ENCODE measurements at places on chromosomes 2 and 18.

DNA sequence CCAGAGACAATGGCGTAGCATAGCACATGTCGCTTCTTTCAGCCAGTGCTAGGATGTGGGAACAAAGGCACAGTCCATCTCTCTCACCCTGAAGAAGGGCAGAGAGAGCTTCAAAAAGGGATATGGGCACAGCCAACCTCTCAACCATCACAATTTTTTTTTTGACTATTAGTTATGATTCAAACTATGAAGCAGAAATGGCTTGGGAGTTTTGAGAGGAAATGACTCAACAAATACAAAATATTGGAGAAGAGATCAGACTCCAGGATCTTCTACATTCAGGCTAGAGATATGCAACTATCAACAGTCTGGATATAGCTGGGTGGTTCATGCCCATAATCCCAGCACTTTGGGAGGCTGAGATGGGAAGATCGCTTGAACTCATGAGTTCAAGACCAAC is 109.1 kb downstream of the MCFD2 start:
- DNase-seq: no peak

DNA sequence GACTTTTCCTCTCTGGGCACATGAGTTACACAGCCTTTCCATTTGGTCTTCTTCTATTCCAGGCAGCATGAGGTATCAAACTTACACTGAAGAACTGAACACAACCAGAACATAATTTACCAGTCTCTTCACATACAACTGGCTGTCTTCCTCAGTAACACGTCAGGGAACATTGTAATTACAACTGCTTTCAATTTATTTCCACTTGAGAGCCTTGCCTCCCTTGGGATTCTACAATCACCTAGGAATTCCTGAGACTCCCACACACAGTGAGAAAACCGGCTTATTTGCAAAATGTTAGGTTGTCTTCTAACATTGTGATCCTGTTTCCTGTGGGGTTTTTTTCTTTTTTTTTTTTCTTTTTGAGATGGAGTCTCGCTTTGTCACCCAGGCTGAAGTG is 149.9 kb downstream of the TMX3 start:
- DNase-seq: no peak

DNA sequence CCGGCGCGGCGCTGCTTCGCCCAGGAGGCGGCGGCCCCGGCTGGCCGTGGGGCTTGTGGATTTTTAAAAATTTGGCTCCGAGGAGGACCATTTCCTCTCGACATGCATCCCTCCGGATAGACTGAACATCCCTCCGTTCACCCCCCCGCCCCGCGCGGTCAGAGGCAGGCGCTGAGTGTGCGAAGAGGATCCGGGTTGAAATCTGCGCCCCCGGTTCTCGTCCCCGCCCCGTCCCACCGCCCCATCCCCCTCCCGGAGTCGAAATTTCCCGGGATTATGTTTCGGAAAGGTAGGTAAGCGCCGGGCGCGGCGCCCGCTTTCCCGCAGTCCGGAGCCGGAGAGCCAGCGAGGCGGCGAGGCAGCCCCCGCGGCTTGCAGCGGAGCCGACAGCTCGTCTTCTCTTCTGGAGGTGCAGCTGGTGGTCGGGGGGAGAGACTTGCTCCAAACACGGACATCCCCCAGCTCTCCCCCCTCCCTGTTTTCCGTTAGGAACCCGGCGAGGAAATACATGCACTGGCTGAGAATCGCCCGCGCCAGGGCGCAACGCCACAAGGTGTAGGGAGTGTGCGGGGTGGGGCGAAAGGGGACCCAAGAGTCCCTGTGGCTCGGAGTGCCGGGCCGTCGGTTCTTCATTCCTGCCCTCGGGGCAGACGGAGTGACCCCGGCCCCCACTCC is at the start of gene PRKCE:
Gene PRKCE (plus strand): TSS at position 261 of the 675 bp plus-strand sequence.
- peak; percentile 21 for DNase-seq

- no peak for DNase-seq
These were observed 230.8 kb downstream of the GULP1 start for GRCh38 chr2:188522517-188522916.

DNA sequence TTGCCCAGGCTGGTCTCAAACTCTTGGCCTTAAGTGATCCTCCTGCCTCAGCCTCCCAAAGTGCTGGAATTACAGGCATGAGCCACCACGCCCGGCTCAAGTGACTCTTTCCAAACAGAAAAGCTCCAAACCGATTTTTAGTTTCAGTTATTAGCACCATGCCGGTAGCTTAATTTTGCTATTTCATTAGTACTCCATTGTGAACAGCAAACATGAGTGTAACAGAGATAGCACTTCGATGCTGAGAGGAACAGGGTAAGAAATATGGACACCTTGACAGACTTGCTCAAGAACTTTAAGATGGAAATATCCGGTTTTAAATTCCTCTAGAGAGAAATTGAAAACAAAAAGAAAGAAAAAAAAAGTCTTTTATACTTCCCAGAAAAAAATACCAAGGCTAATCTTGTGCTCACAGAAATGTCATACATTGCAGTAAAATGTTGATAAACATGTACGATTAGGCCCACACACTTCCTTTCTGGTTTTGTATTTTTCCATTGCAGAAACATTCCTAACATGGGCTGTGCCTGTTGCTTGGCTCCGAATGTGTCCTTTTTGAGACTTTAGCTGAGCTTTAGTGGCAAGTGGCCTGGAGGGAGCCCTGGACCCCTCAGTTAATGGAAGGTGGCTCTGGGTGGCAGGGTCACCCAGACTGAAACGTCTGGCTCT is 18.3 kb downstream of the FHL2 start:
- DNase-seq: no peak

DNA sequence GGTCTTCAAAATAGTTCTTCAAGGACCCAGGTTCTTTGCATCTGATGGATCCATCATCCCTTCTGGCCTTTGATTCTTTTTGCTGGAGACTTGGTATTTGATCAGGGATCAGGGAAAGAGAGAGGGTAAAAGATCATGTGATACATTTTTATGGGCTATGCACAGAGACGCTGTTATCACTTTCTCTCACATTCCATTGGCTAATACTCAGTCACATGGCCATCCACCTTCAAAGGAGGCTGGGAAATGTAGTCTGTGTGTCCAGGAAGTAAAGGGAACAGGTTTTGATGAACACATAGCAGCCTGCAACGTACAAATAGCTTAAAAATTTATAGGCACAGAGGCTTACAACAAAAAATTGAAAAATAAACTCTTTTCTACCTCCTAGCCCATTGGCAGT is 629.6 kb upstream of the FANCL start:
- peak; percentile 12 for DNase-seq

GRCh38 chr2:231263118-231263831 is 64.8 kb downstream of the ARMC9 start:
- DNase-seq: no peak

GRCh38 chr2:145845207-145845894 is 1325.4 kb upstream of the ZEB2 start:
- peak; percentile 65 for DNase-seq

- no peak for DNase-seq
These were observed 15.3 kb upstream of the LOXHD1 start for GRCh38 chr18:46672062-46672970.

DNA sequence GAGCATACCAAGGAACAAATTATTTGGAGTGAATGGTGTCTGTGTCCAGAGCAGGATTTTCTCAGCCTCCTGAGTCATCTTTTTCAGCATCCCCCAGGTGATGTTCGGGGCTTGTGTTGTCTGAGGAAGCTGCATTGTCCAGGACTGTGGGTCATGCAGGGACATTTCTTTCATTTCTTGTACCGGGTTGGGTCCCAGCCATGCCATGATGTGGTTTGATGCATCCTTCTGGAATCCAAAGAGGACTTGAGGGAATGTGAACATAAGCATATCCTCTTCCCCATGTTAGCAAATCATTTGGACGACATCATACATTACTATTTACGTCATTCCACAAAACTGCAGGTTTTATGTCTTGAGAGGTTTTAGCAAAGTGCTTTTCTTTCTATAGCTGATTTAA is 797.8 kb downstream of the CCDC85A start:
- no peak for DNase-seq

GRCh38 chr2:220670511-220670910 is 901.6 kb downstream of the EPHA4 start:
- no peak for DNase-seq

DNA sequence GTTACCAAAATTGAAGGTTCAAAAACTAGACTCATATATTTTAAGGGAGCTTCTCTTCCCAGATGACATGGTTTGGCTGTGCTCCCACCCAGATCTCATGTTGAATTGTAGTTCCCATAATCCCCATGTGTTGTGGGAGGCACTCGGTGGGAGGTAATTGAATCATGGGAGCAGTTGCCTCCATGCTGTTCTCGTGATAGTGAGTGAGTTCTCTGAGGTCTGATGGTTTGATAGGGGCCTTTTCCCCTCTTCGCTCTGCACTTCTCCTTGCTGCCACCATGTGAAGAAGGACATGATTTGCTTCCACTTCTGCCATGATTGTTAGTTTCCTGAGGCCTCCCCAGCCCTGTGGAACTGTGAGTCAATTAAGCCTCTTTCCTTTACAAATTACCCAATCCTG is 140.1 kb downstream of the MAIP1 start:
- DNase-seq: no peak

DNA sequence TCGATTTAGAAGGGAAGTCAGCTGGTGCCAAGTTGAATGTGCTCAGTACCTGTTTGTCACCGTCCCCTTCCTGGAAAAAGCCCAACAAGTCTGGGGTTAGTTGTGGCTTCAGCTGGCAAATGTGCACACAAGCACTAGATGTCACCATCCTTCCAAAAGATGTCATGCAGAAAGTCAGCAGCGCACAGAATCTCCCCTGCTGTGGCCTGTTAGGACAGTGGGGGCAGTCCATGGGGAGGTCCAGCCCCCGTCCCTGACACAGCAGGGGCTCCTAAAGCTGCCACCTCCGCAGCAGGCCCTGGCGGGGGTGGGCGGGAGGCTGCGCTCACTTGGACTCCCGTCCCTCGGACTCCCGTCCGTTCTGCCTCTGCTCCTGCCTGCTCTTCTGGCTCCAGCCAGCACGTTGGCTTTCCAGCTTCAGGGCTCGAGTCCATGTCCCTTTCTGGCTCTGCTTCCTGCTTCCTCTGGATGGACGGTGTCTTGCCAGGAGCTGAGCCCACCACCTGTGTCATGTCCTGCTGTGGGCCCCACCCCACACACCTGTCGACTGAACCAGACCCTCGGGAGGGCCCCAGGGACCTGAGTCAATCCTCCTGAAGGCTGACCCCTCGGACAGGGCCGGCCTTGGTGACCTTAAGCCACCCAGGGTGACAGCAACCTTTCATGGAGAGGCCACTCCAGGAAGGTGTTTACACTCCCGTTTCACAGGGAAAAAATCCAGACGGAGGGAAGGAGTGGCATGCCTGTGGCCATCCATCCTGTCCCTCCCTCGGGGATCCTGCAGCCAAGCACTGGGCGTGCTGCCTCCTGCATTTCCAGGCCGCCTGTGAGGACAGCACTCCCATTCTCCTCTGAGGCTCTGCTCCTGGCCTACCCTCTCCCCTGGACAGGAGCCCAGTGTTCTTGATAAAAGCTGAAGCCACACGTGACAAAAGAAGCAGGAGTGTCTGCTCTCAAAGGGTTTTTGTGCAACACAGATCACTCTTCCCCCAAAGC is 8.5 kb downstream of the RAB17 start:
- peak; percentile 64 for DNase-seq

GRCh38 chr2:205482399-205483081 is 199.8 kb upstream of the NRP2 start:
- DNase-seq: no peak

- no peak for DNase-seq
These were observed 22.4 kb downstream of the TET3 start for GRCh38 chr2:74007121-74007520.

DNA sequence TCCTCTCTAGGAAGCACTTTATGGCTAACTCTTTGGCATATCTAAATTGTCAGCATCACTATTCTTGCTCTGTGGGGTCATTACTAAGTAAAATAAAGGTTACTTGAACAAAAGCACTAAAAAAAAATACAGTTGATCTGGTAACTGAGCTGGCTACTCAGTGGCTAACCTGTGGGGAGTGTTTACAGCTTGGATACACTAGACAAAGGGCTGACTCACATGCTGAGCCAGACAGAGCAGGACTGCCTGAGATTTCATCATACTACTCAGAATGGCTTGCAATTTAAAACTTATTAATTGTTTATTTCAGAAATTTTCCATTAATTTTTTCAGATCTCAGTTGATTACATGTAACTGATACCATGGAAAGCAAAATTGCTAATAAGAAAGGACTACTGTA is 1690.4 kb upstream of the SLC39A10 start:
- no peak for DNase-seq

DNA sequence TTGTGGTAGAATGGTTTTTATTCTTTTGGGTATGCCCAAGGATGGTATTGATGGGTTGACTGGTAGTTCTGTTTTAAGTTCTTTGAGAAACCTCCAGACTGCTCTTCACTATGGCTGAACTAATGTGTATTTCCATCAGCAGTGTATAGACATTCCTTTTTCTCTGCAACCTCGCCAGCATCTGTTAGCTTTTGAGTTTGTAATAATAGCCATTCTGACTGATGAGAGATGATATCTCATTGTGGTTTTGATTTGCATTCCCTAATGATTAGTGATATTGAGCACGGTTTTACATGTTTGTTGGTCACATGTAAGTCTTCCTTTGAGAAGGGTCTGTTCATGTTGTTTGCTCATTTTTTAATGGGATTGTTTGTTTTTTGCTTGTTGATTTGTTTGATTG is 1348.7 kb upstream of the NXPH2 start:
- DNase-seq: no peak

DNA sequence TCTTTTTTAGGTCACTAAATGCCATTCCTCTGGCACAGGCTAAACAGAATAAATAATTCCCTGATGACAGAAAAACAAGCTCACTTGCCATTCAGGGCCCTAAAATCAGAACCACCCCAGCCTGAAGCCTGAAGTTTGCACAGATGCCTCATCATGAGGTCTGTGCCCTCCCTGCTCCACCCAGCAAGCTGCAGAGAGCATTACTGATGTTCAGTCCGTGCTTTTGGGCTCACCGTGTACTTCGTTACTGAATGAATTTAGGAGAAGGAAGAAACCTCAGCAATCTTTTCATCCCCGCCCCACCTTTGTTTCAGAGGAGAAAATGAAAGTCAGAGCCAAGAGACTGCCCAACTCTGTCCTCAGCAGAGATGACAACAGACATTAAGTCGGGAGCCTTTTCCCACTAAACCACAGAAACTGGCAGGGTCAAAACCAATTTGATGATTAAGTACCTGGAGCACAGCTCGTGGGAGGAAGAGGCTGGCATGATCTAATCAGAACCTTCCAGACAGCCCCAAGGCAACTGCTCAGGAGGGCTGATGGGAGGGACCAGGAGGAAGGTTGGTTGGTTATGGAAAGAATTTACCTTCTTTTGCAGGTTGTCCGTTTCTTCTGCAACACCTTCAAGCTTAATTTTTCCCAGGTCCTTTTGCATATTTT is 122.7 kb downstream of the LAMA1 start:
- DNase-seq: no peak

- DNase-seq: no peak
These were observed 387.8 kb upstream of the SLC39A10 start for GRCh38 chr2:195269220-195269619.
